Psoas muscle (tissue), 8 donors: ENCODE measurements at places on chromosomes 7 and 10. TPM values are rescaled to one million over a fixed set of nuclear protein-coding genes. Genes with fewer than 3 reads are reported as not detected.

The PLA2G12B gene
- total RNA-seq: not detected

GRCh38 chr7:115060095-115060870 is 138.4 kb downstream of the MDFIC start:
- no peak for DNase-seq

GRCh38 chr7:15305002-15305600 is 256.7 kb downstream of the AGMO start:
- DNase-seq: no peak

- no peak for DNase-seq
These were observed 73.3 kb upstream of the MTPN start for GRCh38 chr7:136050462-136050847.

- DNase-seq: no peak
These were observed 182.4 kb downstream of the MYOF start for GRCh38 chr10:93299606-93300287.

DNA sequence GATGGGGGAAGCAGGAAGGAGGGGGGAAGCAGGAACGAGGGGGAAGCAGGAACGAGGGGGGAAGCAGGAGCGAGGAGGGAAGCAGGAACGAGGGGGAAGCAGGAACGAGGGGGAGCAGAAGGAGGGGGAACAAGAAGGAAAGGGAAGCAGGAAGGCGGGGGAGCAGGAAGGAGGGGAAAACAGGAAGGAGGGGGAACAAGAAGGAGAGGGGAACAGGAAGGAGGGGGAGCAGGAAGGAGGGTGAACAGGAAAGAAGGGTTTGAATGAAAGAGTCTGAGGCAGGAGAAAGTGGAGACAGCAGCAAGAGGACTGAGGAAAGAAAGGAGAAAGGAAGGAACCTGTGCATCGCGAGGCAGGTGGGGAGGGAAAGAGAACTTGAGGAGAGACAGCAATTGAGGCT is 256.6 kb downstream of the PTEN start:
- no peak for DNase-seq

The GBX1 gene
- total RNA-seq: 0.38 TPM

DNA sequence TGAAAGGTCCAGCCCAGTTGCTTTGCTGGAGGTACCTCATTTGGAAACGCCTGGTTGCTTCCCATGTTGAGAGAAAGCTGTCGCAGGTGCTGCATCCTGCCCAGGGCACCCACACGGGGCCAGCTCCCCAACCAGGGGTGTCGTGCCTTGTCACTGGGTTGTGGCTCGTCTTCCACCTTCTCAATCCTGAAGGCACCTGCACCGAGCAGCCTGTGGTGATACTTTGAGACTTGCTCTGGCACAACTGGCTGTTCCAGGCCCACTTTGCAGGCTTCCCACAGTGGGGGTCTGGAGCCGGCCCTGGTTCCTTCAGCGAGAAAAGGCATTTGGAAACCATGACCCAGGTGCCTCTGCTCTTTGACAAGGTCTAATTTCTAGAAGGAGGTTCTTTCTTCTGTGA is 197.3 kb upstream of the PPP2R2D start:
- DNase-seq: no peak

DNA sequence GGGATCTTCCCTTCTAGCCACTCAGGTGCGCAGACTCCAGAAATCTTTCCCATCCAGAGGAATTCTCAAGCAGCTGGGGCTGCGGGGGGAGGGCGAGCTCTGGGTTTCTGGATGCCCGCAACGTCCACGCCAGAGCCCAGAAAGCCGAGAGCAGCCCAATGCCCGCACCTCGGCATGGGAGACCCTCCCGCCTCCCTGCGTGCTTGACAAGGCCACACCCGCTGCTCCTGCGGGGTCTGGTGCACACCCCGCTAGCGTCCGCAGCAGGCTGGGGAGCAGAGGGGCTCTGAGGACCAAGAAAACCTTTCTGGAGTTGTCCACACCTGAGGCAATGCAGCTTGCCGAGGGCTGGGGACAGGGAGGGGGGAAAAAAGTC is 66.2 kb downstream of the SLC29A4 start:
- DNase-seq: no peak

GRCh38 chr10:34216348-34216945 is 598.6 kb downstream of the PARD3 start:
- DNase-seq: no peak

- no peak for DNase-seq
These were observed 92.7 kb upstream of the SAMD8 start for GRCh38 chr10:75018686-75019307.

GRCh38 chr10:78547397-78547796 is 513.7 kb downstream of the RPS24 start:
- DNase-seq: no peak

GRCh38 chr10:104478380-104478779 is 124.7 kb downstream of the CFAP58 start:
- DNase-seq: no peak

The GPR37 gene
- total RNA-seq: 0.47 TPM

The ZNF117 gene
- total RNA-seq: 1.1 TPM

- no peak for DNase-seq
These were observed 88.1 kb upstream of the IFRD1 start for GRCh38 chr7:112362053-112362650.
